ENCODE measurements at places on chromosomes 4 and X. TPM values are rescaled to one million over a fixed set of nuclear protein-coding genes. Genes with fewer than 3 reads are reported as not detected.

GRCh38 chr4:176874721-176875445, 82.2 kb upstream of the VEGFC start:
- H3K36me3 ChIP-seq, result no peaks in the 10 kb centered on the region
- no peak for DNase-seq
- no peak overlapping the region for H3K4me3 ChIP-seq
- no peaks in the 10 kb centered on the region for H3K27me3 ChIP-seq
- H3K27ac ChIP-seq, result no peak overlapping the region

DNA sequence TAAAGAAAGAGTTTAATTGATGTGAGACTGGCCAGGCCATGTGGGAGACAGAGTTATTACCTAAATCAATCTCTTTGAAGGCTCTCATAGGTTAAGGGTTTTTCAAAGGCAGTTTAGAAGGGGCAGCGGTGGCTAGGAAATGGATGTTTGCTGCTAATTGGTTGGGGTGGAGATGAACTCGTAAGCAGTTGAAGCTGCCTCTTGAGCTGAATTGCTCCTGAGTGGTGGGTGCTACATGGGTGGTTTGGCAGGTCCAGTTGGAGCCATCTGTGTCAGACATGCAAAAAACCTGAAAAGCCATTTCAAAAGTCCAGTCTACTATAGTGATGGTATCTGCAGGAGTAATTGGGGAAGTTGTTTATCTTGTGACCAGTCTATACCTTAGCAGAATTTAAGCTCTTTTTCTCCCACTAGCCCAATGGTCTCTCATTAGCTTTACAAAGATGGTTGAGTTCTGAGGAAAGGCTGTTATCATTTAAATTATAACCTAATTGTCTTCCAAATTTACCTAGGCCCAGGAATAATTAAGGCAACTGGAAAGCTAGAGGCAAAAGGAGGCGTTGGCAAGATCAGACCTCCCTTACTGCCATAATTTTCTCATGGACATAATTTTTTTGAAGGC, 762.4 kb upstream of the FRG1 start:
- H3K36me3 ChIP-seq, result no peaks in the 10 kb centered on the region
- no peak overlapping the region for H3K27ac ChIP-seq
- DNase-seq, result no peak
- H3K4me3 ChIP-seq, result no peak overlapping the region

- no peaks in the 10 kb centered on the region for H3K36me3 ChIP-seq
- no peaks in the 10 kb centered on the region for H3K4me1 ChIP-seq
- no peaks in the 10 kb centered on the region for H3K27me3 ChIP-seq
- no peak for DNase-seq
- no peak overlapping the region for H3K27ac ChIP-seq
- H3K4me3 ChIP-seq, result no peak overlapping the region
Measured at GRCh38 chrX:69396916-69397315, 107.2 kb upstream of the NALF2 start.

Gene TLR8
- not detected for total RNA-seq

Gene FGF5
- total RNA-seq, result 2.1 TPM

Measured in astrocyte (in vitro differentiated cells and primary cell).